ENCODE measurements at places on chromosomes 1 and 21.

DNA sequence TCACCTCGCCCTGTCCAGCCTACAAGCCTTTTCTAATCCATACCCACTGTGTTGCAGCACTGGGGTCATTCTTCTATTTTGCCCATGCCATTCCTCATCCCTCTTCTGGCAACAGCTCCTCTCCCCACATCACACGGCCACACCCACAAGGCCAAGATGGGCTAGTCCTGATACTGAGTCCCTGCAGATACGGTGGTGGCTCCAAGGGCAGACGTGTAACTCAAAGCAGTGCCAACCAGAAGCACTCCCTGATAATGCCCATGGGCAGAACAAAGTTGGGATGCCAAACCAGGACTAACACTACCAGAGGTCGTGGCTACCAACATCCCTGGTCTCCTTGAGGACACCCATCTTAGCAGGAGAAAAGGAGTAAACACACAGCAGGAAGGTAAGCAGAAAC lies 64.8 kb downstream of the APP start:
- DNase-seq, result no peak

DNA sequence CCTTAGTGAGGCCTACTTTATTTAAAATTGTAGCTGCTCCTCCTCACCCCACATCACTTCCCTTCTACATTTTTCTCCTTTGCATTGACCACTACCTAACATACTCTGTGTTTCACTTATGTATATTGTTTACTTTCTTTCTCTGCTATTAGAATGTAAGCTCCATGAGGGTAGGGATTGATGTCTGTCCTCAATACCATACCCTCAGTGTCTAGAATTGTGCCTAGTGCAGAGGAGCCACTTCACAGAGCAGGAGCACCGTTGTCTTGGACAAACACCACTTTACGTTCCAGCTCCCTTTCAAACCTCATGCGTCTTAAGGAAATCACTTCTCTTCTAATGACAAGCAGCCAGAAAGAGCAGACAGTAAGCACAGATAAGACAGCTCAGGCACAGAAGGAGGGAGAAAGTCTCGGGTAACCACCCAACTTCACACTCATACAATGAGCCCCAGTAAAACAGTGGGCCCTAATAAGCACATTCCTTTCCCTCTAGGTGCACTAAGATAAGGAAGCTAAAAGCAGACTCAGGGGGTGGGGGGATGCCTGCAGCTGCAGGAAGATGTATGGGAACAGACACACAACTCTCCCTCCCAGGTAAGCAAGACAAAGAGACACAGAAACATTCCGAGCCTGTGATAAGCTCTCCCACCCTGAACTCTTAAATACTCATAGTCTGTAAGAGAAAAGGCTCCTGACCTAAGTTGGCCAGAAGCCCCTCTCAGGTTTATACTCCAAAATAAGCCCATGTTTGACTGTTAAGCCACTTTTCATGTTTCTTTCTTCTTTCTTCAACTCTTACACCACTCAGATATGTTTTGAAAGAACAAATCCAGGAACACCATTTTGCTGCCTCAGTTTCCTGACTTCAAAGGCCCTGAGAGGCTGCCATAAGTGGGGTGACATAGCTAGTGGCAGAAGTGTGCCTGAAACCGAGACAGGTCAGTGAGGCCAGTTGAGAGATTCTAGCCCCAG lies 7.1 kb upstream of the PLEKHM2 start:
- no peak for DNase-seq

DNA sequence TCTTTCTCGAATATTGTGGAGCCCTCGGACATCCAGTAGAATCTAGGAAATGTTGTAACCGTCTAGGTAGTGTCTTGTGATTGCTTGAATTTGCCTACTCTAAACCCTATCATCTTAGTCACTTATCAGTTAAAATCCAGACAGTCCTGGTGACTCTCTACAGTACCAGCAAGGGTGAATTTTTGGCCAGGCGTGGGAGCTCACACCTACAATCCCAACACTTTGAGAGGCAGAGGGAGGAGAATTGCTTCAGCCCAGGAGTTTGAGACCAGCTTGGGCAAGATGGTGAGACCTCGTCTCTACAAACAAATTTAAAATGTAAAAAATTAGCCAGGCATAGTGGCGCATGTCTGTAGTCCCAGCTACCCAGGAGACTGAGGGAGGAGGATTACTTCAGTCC lies 230.9 kb downstream of the CHRM3 start:
- no peak for DNase-seq

DNA sequence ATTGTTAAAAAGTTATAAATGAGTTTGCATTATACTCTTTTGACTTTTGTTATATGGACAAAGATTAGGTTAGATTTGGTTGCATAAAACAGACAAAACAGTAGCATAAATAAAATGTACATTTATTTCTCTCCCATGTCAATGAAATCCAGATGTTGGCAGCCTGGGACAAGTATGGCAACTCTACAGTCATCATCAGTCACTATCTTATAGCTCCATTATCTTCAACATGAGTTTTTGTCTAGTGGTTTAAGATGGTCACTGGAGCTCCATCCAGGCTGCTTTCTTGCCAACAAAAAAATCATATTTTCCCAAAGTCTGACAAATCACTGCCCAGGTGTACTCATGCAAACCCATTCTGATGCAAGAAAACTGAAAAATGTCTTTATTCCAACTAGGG lies 83.8 kb downstream of the CD58 start:
- DNase-seq, result no peak

GRCh38 chr1:207745839-207746767 lies 5.8 kb upstream of the CD46 start:
- DNase-seq, result no peak

DNA sequence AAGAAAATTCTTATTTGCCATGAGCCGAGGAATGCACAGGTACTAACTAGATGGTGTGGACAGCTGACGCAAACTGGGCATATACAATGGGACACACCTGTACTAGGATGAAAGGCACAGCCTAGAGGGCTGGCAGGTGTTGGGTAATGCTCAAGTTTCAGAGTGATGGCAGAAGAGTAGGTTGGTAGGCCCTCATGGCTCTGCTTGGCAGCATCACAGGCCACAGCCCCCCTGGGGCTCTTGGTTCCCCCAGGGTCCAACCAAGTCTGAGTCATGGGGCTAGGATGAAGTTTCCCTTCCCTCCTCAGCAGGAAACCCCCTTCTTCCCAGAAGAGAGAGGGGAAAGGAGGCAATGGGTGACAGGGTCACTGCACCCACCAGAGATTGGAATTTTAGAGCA lies 35.2 kb downstream of the SPEN start:
- DNase-seq, result no peak

DNA sequence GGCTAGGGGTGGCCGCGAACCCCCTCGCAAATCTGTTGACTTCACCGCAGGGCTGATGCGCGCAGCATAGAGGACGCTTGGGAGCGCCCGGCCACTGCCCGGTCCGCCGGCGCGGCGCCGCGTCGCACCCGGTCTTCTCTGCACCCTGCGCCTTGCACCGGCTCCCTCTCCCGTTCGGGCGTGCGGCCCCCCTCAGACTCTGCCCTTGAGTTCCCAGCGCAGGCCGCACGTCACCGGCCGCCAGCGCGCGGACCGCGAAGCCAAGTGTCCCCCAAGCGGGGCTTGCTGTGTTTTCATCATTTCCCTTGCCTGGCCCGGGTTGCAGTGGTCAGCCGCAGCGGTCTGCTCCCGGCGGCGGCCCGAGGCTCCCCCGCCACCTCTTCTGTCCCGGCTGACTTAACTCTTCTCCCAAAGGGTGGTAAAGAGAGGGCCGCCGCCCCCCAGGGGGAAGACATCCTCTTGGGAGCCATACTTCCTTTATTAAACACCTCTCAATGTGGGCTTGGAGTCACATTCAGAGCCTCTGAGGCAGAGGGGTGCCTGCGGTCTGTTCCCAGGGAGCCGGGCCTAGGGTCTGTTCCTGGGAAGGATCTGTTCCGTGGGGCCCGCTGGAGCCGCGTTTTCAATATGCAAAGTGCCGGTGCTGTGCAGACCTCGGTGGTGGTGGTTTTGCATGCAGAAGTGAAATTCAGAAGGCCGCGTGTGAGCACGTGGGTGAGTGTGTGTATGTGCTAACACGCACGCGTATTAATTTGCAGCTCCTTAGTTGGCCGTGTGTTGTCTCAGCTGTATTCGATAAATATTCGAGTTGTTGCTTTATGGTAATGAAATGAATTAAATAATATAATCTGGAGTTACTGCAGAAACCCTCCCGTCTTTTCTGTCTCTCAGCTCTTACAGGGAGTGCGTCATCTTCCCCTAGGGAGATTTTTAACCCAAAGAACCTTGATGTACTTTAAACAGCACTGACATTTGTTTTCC lies 17.6 kb downstream of the PBX1 start:
- no peak for DNase-seq

GRCh38 chr21:37982496-37983318 lies 66.5 kb upstream of the KCNJ6 start:
- DNase-seq, result no peak

DNA sequence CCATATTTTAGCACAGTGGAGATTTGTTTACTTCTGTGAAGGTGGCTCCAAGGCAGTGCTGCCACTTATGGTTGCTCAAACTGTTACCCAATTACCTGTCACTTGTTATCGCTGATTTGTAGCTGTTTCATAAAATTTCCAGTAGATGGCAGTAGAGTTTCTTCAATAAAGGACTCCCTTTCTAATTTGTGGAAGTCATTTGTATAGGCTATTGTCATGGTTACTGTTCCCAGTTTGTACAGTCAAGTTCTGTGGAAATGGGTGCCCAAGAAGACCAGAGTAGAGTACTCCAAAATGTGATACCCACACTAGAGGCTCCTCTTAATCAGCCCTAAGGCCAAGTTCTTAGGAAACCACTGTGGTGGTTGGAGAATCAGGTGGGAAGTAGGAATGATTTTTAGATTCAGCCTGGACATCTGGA lies 186.1 kb downstream of the CLEC20A start:
- DNase-seq, result peak; percentile 19

- DNase-seq, result no peak
Observed at GRCh38 chr1:156677616-156678596, 699 bp upstream of the NES start.

DNA sequence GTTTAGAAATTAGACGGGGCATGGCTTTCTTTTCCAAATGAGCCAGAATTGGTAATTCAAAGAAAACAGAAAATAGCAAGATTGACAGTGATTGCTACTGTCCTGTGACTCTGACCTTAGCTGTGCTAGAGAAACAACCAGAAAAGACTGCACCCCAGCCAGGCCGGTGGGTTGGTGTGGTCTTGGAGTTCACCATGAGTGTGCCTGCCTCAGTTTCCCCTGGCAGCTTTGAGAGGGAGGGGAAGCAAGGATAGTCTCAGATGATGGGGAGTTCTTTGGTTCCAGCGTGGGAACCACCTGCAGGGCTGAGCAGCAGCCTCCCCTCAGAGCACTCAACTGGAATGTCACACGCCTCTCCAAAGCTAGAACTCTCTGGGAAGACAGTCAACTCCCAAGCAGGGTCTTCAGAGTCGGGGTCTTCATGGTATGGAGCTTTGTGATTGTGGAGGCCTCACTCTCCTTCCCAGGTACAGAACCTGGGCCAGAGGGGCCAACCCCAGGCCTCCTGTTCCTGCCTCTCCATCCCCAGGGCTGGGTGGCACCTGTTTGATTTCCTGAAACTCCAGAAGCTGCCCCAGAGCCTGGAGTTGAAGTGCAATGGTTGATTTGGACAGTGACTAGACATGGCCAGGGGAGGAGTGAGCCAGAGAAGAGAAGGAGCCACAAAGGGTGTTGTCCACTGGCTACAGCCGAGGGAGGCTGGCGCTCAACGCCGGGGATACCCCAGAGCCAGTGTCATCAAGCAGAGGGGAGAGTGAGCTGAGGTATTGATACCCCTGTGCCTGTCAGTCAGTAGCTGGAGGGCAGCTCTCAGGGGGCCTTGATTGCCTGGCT lies 35.7 kb downstream of the SIM2 start:
- no peak for DNase-seq

DNA sequence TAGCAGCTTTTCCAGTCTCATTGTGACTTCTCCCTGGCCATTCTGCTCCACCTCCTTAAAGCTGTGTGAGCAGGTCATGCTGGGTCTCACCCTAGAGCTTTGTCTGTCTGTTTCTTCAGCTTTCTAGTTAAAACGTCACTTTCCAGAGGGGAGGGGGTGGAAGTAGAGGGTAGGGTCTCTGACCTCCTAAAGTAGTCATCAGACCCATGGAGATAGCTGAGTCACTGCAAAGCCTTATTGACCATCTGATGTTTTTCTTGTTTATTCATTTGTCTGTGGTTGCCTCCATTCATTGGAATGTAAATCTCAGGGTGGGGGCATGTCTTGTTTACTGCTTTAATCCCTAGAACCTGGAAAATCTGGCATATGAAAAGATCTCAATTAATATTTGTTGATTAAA lies 52.7 kb downstream of the ELF3 start:
- no peak for DNase-seq

DNA sequence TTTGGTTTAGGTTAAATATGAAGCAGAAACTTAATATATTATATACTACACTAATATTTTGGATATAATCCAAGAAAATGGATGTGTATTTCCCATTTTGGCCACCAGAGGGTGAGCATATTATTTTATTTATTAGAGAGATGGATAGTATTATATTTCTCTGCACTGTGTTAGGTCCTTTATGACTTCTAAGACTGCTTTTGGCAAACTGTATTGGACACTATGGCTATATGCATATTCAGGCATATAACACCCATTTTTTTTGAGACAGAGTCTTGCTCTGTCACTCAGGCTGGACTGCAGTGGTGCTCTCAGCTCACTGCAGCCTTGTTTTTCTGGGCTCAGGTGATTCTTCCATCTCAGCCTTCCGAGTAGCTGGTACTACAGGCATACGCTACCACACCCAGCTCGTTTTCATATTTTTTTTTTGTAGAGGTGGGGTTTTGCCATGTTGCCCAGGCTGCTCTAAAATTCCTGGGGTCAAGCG lies 17.8 kb upstream of the PGM1 start:
- DNase-seq, result no peak

- no peak for DNase-seq
Observed at GRCh38 chr1:24383381-24383940, 30.1 kb downstream of the STPG1 start.

DNA sequence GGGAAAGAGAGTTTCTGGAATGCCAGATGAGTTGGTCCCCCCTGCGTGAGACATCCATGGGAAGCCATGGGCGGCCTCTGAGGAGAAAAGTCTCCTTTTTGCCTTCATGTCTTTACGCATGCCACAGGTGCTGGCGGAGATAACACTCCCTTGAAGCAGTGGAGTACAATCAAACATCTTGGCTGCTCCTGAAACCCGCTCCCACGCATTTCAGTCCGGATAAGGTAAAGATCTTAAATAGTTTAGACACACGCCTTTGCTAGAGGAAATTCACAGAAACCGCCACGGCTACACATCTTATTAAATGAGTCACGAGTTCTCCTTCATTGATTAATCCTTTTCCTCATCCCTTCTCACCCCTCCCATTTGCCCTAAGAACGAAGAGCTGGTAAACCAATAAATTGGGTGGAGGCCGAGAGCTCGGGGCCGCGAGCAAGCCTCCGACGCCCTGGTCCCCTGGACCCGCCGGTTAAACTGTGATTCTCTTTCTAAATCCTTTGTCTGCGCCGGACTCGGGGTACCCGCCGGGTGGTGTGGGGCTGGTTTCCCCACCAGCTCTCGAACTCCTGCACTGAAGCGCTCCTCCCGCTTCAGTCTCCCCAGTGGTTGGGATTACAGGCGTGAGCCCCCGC lies 6.6 kb upstream of the ZNF669 start:
- DNase-seq, result no peak

GRCh38 chr1:106798991-106799390 lies 257.5 kb upstream of the PRMT6 start:
- no peak for DNase-seq
